ENCODE measurements at places on chromosomes 7 and 10. TPM values are rescaled to one million over a fixed set of nuclear protein-coding genes. Genes with fewer than 3 reads are reported as not detected.

The CLEC2L gene
- total RNA-seq = not detected

The ARHGEF5 gene
- total RNA-seq = 0.13 TPM

The ZMYND11 gene
- 88.5 TPM for total RNA-seq

The KCNH2 gene
- total RNA-seq = not detected

The MRC1 gene
- total RNA-seq = not detected

The SORBS1 gene
- total RNA-seq = 1.1 TPM

The FGFBP3 gene
- total RNA-seq = not detected

The AGAP6 gene
- 5.0 TPM for total RNA-seq

The CREB3L2 gene
- 9.8 TPM for total RNA-seq
